ENCODE measurements at places on chromosomes 1 and 21.

DNA sequence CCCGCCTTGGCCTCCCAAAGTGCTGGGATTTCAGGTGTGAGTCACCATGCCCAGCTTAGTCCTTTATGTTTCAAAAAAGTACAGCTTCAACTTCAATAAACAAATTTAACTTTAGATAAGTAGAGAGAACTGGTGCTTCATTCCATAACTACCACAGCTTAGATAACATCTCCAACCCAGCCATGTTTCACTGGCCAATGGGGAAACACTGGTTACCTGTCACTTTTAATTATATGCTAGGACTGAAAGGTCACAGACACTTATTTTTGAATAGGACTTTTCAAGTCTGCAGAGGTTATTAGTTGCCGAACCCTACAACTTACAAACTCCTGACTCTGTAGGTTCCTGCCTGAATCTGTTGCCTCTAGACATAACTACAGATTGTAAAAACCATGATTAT, 56.5 kb upstream of the ST6GALNAC3 start:
- DNase-seq = no peak

DNA sequence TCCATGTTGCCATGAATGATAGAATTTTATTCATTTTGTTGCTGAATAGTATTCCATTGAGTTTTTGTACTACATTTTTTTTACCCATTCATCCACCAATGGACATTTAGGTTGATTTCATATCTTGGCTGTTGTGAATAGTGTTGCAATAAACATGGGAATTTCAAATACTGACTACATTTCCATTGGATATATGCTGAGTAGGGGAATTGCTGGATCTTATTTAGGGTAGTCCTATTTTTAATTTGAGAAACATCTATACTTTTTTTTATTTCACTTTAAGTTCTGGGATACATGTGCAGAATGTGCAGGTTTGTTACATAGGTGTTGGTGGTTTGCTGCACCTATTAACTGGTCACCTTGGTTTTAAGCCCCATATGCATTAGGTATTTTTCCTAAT, 38.8 kb upstream of the TNFSF4 start:
- DNase-seq = no peak

DNA sequence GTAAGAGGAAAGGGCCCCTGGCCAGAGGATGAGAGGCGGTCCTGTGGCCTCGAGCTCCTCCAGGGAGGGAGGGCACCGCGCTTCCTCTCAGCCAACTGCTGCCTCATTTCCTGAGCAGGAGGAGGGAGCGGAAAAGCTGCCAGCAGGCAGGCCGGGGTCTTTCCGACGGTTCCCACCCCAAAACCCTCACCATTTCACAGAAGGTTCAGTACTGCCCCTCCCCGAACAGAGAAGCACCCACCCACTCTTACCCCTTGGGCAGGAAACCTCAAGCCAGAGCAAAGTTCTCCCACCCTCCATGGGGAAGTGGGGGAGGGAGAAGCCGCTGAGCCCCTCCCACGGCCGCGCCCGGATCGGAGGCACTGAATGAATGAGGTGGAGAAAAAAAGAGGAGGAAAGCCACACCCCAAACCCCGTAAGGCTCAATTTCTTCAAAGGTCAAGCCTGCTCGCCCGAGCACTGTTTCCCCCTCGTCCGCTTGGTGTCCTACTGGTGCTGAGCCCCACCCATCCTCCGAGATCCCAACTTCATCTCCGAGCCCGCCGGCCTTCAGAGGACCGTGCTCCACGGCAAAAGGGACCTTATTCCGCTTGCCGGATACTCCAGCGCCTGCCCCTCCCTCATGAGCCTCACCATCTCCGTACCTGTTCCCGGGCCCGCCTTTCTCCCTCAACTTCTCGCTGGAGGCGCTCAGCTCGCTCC, 9.4 kb downstream of the TPM3 start:
- peak; percentile 54 for DNase-seq

GRCh38 chr1:33656467-33657005, 184.1 kb downstream of the ZSCAN20 start:
- DNase-seq = no peak

- DNase-seq = no peak
Observed at GRCh38 chr1:100989306-100990077, 36.1 kb downstream of the DPH5 start.

GRCh38 chr1:209884665-209885117, 53.3 kb upstream of the SYT14 start:
- no peak for DNase-seq

- no peak for DNase-seq
Observed at GRCh38 chr1:65027666-65028358, 61.5 kb upstream of the JAK1 start.

GRCh38 chr21:41561701-41562100, 53.7 kb upstream of the TMPRSS2 start:
- DNase-seq = no peak

GRCh38 chr1:15765495-15766194, 7.0 kb downstream of the FBLIM1 start:
- DNase-seq = no peak

GRCh38 chr1:85374160-85374559, 90.8 kb downstream of the DDAH1 start:
- no peak for DNase-seq

DNA sequence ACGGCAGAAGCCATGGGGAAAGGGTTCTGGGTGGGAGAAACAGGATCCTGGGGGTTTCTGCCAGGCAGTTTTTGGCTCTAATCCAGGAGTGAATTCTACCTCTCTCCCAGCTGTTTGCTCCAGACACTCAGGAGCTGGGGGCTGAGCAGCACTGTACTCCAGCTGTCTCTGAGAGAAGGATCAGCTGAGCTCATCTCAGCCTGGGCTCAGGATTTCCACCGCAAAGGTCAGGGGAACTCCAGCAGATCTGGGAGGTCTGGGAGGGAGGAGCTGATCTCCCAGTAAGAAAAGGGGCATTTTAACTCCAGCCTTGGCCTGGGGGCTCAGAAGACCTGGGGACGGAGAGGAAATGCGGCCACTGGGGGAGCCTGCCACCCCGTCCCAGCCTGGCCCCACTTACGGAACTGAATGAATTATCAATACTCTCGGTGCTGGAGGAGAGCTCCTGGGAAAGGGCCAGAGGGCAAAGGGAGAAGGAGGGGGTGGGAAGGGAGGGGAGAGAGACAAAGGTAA, 17.3 kb downstream of the PI4KB start:
- no peak for DNase-seq

DNA sequence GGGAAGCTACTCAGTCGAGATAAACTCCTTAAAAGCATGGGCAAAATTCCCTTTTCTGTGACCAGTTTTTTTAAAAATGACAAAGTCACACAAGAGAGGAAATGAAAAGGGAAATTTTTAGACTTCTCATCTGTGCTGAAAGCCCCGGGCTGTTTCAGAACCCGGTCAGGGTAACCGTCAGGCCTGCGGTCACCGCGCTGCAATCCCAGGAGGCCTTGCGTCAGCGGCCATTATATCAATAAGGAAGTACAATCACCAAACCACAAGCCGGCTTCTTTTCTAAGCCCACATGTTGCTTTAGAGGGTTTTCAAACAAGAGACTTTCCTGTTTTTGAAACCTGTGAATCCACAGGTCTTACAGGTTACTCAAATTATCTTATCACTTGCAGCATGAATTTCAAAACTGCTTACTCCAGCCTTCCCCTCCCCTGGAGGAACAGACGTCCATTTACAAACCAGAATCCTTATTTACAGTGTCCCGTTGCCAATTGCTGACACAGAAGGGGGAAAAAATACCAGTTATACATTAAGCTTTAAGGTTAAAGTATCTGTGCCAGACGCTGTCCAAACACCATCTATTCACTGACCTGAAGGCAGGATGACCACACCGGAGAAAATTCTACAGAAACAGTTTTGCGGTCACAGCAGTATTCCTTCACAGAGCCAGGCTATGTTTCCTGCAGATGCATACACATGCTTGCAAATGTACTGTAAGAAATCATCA, 165.3 kb downstream of the TOMM20 start:
- DNase-seq = no peak

DNA sequence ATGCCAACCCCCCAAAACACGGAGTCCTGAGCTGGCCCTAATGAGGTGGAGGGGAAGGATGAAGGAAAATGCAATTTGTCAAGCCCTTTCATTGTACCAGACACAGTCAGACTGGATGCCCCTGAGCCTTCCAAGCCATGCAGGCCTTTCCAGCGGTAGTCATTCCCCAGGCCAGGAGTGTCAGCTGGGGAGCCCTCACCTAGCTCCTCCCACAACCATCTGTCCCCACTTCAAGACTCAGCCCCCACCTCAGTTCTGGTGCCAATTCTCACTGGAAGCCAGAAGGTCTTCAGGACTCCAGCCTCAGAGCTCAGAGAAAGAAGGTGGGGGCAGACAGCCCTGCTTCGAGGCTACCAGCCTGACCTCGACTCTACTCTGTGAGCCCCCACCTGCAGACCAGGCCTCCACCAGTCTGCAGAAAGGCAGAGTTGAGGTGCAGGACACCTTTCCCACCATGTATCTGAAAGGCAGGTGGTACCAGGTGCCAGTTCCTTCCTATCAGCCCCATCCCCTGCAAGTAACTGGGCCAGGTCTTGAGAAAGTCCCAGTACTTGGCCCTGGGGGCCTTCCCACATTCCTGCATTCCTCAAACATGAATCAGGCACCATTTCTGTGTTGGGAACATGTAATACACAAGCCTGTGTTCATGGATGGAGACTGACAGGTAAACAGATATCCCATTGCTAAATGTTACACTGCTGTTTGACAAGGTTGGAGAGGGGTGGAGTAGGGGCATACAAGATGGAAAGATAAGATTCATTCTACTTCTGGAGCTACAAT, 180.6 kb upstream of the EDN2 start:
- DNase-seq = no peak

DNA sequence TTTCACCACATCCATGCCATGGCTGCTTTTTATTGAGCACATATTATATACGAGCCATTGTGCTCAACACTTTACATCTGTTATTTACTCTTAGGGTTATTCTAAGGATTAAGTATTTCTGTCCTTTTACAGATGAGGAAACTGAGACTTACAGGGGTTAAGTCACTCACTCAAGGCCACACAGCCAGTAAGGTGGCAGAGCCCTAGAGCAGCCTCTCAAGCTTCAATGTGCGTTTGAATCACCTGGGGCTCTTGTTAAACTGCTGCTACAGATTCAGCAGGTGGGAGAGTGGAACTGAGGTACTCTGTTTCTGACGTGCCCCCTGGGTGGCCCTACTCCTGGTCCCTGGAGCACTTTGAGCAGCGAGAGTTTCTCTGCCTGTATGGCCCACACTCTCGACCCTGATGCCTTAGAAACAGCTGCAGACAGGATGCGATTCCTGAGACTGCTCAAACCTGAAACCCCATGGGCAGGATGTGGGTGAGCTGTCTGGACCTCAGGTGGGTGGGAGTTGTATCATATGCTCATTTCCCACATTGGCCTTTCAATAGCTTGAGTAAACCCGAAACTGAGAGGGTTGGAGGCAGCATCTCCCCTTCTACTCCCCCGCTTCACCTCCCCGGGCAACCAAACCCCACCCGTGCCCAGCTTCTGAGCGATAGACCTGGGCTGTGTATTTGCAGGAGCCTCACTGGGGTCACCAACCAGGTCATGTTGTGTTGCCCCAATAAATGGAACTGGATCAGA, 59.3 kb downstream of the MAN1C1 start:
- DNase-seq = no peak

DNA sequence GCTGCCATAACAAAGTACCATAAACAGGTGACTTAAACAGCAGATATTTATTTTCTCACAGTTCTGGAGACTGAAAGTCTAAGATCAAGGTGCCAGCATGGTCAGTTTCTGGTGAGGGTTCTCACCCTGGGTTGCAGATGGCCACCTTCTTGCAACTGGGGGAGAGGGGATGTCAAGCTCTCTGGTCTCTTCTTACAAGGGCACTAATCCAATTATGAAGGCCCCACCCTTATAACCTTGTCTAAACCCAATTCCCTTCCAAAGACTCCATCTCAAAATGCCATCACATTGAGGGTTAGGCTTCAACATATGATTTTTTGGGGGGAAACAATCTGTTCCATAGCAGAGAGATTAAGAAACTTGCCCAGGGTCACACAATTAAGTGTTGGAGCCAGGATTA, 24.8 kb upstream of the ANGPTL3 start:
- no peak for DNase-seq

GRCh38 chr21:33394260-33394659, 9.0 kb upstream of the IFNGR2 start:
- no peak for DNase-seq

DNA sequence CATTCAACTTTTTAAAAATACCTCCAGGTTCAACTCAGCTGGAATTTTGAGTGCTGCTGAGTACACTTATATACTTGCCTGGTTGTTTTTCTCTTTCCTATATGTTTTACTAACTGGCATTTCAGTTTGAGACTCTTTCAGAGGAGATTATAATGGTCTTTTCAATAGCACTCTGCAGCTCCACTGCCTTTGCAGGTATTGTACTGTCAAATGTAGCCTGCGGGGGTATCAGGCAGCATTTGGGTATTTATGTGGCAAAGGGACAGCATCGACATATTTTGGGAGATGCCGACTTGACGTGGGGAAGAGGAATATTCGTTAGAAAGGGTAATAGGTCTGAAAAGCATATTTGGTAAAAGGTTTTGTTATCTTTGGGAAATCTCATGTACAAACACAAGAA, 11.1 kb upstream of the TGFBR3 start:
- DNase-seq = no peak

DNA sequence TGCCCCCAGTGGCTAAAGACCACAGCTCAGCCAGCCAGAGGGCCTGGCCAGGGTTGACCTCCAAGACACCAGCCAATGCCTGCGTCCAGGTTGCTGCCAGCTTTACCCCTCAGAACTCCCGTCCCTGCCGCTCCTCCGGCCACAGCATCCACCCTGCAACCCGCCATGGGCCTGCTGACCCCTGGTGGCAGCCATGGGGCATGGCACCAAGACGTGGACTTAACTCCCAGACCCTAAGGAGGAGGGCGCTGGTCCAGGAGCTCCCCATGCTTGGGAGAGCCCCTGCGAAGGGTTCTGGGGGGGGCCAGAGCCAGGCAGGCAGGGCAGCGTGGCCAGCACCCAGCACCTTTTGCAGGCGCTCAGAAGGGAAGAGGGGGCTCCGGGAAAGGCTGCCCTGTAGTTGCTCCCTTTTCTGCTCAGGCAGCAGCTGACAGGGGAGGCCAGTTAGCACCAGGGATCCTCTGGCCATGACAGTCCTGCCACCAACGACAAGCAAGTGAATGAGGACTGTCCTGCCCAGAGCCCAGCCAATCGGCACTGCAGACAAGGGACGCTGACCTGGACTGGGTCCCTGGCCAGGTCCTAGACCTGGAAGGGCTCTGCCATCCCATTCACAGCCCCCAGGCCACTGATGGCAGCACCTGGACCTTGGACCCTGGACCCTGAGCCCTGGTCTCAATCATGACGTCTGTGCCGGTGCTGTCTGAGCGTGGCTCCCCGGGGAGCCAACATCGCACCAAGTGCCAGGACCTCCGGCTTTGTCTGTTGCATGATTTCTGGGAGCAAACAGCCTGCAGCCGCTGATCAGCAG, 246.2 kb downstream of the NPHP4 start:
- peak; percentile 70 for DNase-seq

DNA sequence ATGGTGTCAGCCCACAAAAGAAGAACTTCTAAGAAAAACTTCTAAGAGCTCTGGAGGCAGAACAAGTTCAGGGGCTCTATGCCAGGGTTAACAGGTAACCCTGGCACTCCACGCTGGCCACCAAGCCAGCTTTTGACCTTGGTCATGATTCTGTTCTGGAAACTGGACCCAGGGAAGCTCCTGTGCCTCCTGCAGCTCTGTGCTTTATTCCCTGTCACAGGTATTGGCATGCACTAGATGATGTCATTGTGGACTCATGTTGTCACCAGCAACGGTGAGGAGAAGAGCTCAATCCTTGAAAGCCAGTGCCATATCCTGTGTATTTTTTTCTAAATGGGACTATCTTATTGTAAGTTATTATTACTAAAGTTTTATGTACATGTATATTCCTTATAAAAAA, 56.7 kb upstream of the GCLM start:
- no peak for DNase-seq

GRCh38 chr1:186330758-186331157, 44.3 kb downstream of the TPR start:
- no peak for DNase-seq

- no peak for DNase-seq
Observed at GRCh38 chr1:224450159-224450558, 15.6 kb upstream of the WDR26 start.

Measured in hypothalamus (tissue), 51 donors.